ENCODE measurements at places on chromosomes 11 and 22.

- DNase-seq, result no peak
These were observed 246.1 kb upstream of the CHORDC1 start for GRCh38 chr11:90468923-90469322.

DNA sequence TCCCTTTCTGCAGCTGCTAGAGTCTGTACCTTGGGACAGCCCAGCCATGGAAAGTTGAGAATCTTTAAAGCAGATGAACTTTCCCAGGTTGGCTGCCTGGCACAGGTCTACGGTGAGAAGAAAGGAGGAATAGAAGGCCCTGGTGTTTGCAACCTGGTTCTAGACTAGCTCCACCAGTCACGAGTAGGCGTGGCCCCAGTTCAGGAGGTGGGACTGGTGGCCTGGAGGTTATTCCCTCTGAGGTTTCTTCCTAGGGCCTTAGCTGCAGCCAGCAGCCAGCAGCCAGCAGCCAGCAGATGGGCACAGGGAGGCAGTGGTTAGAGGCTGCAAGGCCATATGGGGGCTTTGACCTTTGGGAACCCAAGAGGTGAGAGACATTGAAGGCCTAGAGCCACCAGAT is 40.9 kb downstream of the PRDM11 start:
- no peak for DNase-seq

GRCh38 chr22:37244922-37245722 is 1.1 kb upstream of the RAC2 start:
- DNase-seq, result no peak

GRCh38 chr22:26953012-26953883 is 295.9 kb downstream of the MIAT start:
- no peak for DNase-seq

- no peak for DNase-seq
These were observed 40.7 kb downstream of the POU2F3 start for GRCh38 chr11:120280600-120281051.

- no peak for DNase-seq
These were observed 27.4 kb upstream of the MALAT1 start for GRCh38 chr11:65471447-65471891.

GRCh38 chr22:49530671-49531367 is 296.9 kb downstream of the BRD1 start:
- DNase-seq, result no peak

DNA sequence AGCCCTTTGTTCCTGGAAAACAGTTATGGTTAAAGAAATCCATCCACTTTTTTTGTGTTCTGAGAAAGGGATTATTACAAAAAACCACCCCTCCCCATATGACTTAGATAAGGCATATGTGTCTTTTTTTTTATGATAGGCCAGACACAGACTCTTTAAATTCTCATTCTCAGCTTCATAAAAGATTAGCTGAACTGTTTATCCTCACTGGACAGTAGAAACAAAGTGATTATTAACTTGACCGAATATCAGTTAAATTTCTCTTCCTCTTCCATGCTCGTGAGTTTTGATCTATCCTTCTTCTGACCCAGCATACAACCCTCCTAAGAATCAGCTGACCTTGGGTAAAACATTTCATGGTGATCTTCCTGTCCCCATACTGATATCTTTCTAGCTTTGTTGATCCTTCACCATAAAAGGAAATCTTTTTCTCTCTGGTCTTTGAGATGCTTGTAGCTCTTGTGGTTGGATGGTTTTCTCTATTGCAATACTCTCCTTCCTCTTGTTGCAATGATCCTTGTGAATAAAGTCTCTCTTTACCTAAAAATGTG is 26.2 kb downstream of the OR2AG2 start:
- DNase-seq, result no peak

GRCh38 chr11:20337526-20338154 is 25.9 kb upstream of the HTATIP2 start:
- no peak for DNase-seq

DNA sequence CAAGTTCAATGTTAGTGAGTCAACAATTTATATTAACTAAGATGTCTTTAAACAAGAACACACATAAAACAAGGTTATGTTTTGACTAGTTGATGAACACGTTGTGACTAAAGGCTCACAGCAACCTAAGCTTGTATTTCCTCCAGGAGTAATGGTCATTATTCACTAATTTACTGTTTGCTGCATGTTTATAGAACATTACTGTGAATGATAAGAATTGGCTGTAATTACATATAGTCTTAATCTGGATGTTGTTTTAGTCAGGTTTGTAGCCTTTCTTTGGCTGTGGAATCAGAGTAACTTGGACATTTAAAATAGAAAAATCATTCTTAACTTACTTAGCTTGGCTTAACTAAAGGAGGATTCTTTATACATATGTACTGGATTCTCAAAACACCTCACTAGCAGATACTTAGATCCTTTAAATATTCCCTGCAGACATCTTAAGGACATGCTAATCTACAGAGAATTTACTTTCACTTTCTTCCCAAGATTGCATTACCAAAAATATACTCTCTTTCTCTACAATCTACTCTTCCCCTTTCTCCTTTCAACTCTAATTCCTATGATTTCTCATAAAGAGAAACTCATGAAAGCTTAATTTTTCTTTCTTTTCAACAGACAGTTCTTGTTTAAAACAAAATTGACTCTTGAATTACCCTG is 319.7 kb upstream of the CTSC start:
- no peak for DNase-seq

GRCh38 chr22:48624401-48624800 is 1203.3 kb downstream of the BRD1 start:
- DNase-seq, result no peak

DNA sequence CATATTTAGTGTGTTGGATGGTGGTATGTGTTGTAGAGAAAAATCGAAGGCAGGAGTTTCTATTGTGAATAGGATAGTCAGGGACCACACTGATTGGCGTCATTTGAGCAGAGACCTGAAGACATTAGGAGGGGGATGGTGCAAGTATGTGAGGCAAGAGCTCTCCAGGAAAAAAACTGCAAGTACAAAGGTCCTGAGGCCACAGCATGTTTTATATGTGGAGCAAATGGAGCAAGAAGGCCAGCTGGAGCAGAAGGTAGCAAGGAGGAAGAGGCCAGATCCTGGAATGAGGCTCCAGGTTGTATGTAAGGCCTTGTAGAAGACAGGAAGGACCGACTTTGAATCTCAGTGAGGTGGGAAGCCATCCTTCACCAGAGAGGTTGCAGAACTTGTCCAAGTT is 14.2 kb upstream of the MICALL1 start:
- DNase-seq, result no peak

DNA sequence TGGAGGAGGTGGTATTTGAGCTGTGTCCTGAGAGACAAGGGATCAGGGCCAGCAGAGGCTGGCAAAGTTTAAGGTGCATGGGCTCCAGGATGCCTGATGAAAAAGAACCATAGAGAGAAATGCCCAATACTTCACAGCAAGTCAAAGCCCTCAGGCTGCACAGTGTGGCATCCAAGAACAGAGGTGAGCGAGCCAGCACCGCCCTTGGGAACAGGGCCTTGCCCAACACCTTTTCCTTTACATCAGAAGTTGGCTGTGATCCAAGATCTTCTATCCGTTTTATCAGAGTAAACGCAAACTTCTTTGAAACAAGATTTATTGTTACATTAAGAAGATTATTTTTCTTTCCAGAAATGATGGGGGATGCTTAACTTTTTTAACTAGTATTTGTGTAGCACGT is 1.4 kb downstream of the B3GNT6 start:
- DNase-seq, result no peak

GRCh38 chr11:106473089-106473722 is 395.7 kb downstream of the AASDHPPT start:
- no peak for DNase-seq

DNA sequence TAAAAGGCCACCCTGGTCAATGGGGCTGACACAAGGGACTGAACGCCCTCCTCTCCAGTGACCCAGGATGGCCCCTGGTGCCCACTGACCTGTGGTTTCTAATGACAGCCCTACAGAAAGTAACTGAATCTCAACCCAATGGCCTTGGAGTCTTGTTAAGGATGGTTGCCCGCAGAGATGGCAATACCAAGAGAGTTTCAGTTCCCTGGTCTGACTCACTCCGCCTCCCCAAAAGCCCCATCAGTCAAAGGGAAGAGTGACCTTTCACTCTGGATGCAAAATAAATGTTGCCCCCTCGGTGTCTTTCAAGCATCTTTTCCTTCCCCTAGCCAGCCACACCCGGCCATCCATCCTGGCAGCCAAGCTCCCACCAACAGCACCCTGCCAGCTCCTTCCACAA is 57.7 kb upstream of the ISX start:
- DNase-seq, result no peak

- no peak for DNase-seq
These were observed at the start of gene OR52W1 for GRCh38 chr11:6199174-6199810. Gene OR52W1 (plus strand): TSS chr11:6199224. CDS start chr11:6199224, 0 bp downstream.

DNA sequence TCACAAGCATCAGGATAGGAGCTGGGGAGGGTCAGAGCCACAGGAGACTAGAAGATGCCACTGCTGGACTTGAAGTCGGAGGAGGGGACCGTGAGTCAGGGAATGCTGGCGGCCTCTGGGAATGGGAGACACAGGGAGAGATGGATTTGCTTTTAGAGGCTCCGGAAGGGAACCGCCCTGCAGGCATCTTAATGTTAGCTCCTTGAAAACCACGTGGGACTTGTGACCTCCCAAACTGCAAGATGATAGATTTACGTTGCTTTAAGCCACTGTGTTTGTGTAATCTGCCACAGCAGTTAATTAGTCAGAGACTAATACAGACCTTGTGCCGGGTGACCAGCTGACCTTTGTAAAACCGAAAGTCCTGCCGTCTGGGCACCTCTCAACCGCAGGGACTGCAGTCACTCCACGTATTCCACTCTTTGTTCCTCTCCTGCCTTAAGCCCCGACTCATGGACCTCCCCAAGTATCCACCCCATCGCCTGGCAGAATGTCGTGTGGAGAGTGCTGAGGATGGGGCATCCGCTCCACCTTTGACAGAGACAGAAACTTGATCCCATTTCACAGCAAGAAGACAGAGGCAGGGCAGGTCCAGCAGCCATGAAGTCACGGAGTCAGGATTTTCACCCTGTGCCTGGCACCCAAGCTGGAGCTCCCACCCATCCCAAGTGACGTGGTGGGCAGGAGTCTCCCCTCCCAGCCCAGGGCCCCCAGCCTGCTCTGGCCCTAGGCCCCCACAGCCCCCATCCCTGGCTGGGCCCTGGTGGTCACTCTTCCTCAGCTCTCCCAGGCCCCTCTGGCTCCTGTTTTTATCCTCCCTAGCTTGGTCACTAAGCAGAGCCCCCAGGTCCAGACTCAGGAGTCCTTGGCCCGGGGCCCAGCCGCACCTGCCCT is 19.4 kb upstream of the CTSD start:
- no peak for DNase-seq

- DNase-seq, result no peak
These were observed 405.4 kb downstream of the SHANK2 start for GRCh38 chr11:70846781-70847655.

- DNase-seq, result no peak
These were observed 962.3 kb downstream of the TBC1D22A start for GRCh38 chr22:47724751-47725150.

- DNase-seq, result no peak
These were observed 6.6 kb downstream of the TCN1 start for GRCh38 chr11:59859673-59860072.

DNA sequence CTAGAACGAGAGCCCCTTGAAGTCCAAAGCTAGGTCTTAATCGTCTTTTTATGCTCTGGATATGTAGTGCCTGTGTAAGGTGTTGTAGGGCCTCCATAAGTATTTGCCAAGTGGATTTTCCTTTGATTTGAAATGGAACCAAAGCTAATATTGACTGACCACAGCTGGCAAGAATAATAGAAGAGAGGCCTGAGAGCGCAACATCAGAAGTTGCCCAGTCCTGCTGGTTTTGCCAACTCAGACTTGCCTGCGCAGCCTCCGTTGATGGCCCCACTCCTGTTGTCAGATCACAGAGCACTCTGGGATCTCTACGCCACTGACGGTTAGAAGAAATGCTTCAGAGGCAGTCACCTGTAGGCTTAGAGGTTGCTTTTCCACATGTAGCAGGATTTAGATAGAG is 251.2 kb downstream of the TENM4 start:
- DNase-seq, result no peak

- DNase-seq, result no peak
These were observed 14.4 kb upstream of the GRK2 start for GRCh38 chr11:67251841-67252240.

DNA sequence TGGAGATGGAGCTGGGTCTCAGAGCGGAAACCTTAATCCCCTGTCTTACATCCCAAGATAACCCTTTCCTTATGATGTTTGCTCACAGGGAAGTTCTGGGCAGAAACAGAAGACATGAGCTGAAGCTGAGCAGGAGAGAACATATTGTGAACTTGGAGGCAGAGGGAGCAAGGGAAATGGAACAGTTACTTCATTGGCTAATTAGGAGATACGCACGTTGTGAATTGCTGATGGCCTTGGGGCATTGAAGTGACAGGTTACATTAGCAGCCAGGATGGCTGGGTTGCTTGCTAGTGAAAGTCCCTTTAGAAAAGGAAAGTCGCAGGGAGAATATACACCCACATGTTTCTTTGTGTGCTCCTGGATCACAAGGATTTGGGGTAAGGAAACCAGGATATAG is 48.7 kb downstream of the TENM4 start:
- no peak for DNase-seq

DNA sequence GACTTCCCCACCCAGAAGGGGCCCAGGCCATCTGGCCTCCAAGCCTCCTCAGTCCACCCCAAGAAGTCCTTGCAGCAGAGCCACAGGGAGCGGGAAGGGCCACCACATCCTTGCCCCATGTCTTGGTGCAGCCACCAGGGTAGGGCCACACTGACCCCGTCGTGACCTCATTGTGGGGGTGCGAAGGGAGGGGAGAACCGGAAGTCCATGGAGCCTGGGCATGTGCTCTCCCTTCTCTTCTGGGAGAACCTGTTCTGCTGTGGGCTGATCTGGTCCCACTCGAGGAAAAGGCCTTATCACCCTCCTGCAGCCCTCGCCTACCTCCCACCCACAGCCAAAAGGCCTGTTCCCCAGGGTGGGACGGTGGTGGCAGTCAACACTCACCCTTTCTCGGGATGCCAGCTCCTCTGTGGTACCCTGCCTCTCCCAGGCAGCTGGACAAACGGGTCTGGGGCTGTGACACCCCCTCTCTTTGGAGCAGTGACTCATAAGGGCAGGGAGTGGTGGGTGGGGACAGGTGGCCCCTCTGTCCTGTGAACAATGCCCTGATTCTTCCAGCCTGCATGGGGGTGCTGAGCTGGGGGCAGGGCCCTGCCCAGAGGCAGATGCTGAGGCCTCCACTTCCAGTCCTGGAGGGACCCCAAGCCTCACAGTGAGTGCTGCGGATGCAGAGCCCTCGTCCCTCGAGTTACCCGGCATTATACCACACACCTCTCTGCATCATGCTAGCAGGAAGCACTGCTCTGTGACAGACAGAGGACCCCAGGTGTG is 14.6 kb upstream of the CTSD start:
- DNase-seq, result no peak
